CD8-positive, alpha-beta memory T cell (primary cell): ENCODE measurements at places on chromosomes 12 and 14. TPM values are rescaled to one million over a fixed set of nuclear protein-coding genes. Genes with fewer than 3 reads are reported as not detected.
A peak's percentile ranks its signal among the peaks of the same experiment; 100 is the strongest.

The SLC39A2 gene
- not detected for total RNA-seq

The DUSP6 gene
- total RNA-seq, result 24.8 TPM

The GLIPR1 gene
- total RNA-seq, result 22.2 TPM

The NFATC4 gene
- total RNA-seq, result 0.81 TPM

The ACOT4 gene
- total RNA-seq, result 5.0 TPM

The DAAM1 gene
- 14.4 TPM for total RNA-seq

The NUDT14 gene
- total RNA-seq, result 6.9 TPM

The NGB gene
- total RNA-seq, result not detected

- DNase-seq, result no peak
Observed at GRCh38 chr12:104582739-104583138, 126.0 kb downstream of the CHST11 start.

GRCh38 chr14:61670576-61670975, 24.7 kb upstream of the HIF1A start:
- no peak for DNase-seq

GRCh38 chr12:30219047-30219446, 435.3 kb upstream of the TMTC1 start:
- no peak for DNase-seq

DNA sequence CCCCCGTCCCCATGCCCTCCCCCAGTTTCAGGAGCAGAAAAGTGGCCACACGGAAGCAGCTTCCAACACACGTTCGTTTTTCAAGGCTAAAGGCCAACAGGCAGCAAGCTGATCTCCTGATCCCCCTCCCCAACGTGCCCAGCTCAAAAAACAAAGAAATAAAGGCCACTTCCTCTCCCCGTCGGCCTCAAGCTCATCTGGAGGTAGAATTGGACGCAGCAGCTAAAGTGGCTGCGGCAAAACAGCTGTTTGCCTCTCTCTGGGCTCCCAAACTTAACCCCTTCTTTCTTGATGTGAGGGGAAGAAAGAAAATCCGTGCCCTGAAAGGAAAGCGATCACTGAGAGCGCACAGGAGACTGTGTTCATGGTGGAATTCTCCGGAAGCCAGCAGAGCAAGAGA, 66.3 kb downstream of the SCARB1 start:
- no peak for DNase-seq

DNA sequence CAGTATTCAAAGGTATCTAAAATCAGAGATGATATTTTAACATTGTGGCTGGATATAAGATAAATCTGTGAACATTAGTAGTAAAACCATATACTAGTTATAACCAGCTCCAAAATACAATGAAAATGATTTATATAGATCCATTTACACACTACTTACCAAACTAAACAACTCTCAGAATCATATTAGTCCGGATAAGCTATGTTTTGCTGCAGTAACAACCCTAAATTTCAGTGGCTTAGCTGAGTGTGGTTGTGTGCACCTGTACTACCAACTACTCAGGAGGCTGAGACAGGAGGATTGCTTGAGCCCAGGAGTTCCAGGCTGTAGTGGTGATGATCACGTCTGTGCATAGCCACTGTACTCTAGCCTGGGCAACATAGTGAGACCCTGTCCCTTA, 23.8 kb downstream of the ZDHHC17 start:
- no peak for DNase-seq

DNA sequence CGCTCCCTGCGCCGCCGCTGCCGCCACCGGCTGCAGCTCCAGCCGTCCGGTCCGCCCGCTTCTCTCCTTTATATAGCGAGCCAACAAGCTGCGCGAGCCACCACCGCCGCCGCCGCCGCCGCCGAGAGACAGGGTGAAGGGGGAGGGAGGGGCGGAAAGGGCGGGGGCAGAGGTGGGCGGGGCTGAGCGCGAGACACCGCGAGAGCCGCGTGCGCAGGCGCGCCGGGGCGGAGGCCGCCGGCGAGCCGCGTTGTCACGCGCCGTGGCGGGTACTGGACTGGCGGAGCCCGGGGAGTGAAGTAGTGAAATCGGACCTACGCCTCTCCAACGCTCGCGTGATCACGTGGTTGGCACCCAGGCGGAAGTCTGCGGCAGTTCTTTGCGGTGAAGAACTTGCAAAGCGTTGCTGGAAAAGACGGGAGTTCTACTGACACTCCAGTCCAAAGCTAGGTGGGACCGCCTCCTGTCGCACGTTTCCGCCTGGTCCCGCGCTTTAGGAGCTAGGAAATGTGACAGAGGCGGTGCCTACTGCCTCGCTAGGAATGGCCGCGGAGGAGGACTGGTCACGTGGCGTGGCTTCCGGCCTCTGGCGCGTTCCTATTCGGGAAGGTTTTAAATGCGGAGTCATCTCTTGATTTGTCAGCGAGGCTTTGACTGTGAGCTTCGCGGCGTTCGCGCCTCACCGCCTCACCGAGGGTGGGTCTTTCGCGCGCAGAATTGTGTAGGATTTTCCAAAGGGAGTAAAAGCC, at the start of gene GTF2A1:
GTF2A1 (minus strand) TSS at position 130 of the 749 bp plus-strand sequence. CDS start 441 bp downstream, outside the sequence.
- peak; percentile 97 for DNase-seq

- no peak for DNase-seq
Observed at GRCh38 chr14:57865403-57866198, at the start of gene SLC35F4. TSS of gene SLC35F4 (minus strand) at chr14:57866092.

DNA sequence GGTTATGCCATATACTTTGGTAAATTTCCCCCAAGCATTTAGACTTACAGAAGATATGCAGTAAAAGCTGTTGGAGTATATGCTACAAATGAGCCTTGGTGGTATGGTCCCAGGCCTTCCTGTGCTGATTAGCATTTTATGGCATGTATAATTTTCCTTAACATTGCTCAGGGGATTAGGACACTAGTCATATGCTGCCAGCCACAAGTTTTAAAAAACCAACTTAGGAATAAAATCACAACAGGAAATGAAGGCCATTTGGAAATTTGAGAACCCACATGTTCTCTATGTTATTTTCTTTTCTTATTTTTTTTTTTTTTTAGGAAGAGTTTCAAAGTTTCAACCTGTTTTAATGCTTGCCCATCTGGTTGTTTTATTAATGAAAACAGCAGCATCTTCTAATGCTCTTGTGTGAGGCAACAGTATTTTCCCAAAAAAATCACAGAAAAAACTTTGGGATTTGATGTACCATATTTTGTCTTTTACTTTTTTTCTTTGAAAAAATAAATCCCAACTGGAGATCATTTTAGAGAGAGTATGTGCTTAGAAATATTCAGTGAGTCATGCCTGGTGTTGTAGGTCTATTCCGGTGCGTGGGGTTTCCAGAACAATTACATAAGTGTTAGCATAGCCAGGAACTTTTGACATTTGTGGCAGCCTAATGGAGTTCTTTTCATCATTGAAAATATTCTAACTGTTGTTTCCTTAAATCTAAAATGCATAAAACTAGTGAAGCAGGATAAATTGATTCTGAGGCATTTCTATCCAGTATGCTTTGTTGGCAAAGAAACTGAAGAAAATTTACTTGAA, 21.7 kb upstream of the DUSP6 start:
- DNase-seq, result no peak

DNA sequence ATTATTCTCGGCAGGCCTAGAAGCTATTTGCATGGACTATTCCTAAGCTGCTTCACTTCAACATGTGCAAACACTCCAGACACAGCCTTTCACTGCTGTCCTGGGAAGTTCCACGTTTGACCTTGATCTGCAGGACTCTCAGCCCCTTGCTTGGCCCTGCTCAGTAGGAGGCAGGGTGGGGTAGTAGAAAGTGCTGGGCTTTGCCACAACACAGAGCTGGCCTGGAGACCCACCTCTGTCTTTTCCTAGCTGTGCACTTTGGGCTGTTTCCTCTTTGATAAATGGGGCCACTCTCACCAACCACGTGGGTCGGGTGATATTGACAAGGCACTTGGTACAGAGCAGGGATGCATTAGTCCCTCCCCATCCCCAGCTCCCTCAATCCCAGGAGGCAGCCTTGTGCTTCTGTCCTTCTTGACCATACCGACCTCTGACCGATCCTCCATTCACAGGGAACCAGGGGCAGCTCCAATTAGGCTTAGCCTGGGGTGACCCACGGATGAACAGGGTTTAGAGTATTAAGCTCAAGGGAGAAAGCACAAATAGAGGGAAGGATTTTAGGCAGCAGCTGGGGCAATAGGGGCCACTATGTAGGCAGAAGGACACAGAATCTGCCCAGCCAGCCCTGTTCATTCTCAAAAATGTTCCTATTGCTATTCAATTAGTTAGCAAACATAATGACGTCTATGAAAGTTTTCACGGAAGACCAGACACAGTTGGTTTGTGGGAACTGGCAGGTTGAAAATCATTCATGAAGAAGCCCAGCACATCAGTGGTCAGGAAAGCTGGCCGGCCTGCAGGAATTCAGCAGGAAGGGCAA, 63.3 kb downstream of the SYNE3 start:
- no peak for DNase-seq

GRCh38 chr14:98952593-98953350, 319.2 kb downstream of the BCL11B start:
- DNase-seq, result no peak

DNA sequence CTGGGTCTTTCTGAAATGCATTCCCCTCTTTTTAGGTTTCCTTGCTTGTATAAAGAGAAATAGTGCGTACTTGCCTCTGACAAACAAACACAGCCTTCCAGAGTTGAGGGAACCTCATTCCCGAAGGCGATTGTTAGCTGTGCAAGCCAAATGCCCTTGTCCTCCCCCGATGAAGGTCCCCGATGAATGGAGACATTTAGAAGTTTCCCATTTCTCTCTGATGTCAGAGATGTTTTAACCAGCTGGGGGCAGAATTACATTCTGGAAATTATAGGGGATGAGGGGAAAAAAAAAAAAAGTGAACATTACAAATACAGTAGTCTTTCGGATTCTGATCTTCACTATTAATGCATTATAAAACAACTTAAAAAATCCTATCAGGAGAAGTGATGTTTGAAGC, 366.8 kb downstream of the VRK1 start:
- no peak for DNase-seq

DNA sequence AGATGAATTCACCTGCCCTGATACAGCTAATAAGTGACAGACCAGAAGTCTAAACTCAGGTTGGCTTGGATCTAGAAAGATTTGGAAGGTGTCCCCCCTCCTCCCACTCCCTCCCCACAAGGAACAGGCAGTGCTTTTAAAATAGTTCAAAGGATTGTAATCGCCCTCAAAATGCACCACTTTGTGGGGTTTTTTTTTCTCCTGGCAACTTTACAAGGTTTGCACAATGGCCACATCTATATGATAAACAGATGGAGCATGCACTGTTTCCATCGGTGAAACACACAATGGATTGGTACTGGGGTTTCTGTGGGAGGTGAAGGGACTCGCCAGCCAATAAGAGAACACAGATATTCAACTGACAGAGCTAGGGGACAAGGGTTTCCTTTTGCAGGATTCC, 137.4 kb downstream of the LLPH start:
- no peak for DNase-seq

DNA sequence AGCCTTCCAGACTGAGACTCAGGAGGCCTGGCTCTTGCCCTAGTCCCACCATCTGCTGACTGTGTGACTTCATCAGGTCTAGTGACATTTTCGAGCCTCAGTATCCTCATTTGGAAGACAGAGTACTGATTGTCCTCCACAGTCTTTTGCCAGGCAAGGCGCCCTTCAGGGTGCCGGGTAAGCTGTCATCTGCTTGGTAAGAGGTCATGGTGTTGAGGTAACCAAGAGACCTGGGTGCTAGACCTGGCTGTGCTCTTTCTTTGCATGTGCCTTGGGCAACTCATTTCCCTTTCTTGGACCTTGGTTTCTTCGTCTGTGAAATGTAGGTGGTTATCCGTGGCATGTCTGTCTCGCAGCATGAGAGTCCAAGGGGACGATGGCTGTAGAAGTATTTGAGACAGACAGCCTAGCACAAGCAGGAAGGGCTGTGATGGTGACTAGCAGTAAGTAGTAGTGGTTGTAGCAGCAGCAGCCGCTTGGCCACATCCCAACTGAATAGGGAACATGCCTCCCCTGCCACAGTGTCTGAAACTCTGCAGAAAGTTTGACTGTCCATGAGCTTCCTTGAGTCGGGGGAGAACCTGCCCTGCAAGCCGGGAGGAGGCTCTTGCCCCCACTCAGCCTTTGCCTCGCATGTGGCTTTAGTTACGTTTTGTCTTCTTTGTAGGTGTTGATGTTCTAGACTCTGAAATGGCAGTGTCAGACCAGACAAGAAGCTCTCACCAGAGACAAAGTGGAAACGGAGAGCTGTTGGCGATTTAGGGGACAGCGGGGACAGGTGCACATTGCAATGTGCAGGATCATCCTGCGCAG, 40.3 kb downstream of the EVL start:
- peak; percentile 68 for DNase-seq

- no peak for DNase-seq
Observed at GRCh38 chr12:46770501-46771183, 55.2 kb downstream of the SLC38A4 start.

- peak; percentile 38 for DNase-seq
Observed at GRCh38 chr12:1916371-1917171, 1.9 kb downstream of the CACNA2D4 start.

- no peak for DNase-seq
Observed at GRCh38 chr14:85426068-85426935, 103.6 kb upstream of the FLRT2 start.

GRCh38 chr12:91887957-91888356, 257.7 kb downstream of the BTG1 start:
- DNase-seq, result no peak

- no peak for DNase-seq
Observed at GRCh38 chr12:29611906-29612305, 114.4 kb upstream of the OVCH1 start.

DNA sequence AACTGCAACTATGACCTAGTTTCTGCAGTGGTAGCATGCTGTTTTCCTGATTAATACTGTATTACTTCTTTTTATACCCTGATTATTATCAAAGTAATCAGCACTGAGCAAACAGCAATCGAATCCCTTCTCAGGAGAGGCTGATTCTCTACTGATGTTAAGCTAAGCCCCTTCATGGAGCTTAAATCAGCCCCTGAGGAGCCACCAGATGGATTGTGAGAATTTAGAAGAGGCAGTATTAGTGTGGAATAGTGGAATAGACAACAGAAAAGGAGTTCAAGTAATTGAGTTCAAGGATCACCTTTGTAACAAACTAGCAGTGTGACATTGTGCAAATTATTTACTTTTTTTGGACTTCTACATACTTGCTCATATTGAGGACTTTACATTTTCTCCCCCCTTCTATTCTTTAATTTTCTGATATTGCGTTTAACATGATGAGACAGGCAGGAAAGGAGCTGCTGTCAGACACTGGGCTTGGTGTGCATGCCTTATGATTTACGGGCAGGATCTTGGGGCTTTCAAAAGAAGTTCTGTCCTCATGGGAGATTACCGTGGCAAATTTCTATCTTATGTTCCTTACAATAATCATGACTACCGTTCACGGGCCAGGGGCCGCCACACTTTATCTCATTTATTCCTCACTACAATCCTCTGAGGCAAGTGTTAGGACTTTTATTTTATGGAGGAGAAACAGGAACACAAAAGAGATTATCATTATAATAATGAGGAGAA, 68.0 kb downstream of the PTPRR start:
- no peak for DNase-seq

DNA sequence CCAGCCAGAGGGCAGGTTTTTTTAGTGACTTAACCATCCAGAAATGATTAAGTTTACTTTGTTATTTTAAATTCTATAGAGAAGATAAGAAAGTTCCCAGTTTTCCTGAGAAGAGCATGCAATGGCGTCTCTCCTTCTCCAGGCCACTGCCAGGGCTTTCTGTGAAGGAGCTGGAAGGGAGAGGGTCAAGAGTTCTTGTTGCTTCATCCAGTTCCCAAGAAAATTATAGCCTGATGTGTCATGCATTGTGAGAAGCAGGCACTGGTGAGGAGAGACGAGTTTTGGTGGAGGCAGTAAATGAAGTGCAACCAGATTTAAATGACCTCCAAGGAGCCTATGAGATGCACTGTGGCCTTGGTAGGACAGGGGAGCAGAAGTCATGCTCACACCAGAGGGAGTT, 14.2 kb downstream of the ELK3 start:
- DNase-seq, result no peak

- DNase-seq, result no peak
Observed at GRCh38 chr12:68479896-68480291, 130.8 kb upstream of the RAP1B start.

- no peak for DNase-seq
Observed at GRCh38 chr14:71333705-71334104, 426.4 kb downstream of the PCNX1 start.
